Stimulated activated naive CD8-positive, alpha-beta T cell treated with anti-CD3 and anti-CD28 coated beads, Interleukin-15, Interleukin-2, amounts not matched to agents 100 U/mL and 50 U/mL, for 24 hours (primary cell): ENCODE measurements at places on chromosomes 12 and 14.

GRCh38 chr12:1884651-1885050 is 33.8 kb downstream of the CACNA2D4 start:
- DNase-seq = no peak

- no peak for DNase-seq
Observed at GRCh38 chr12:38912116-38912515, 6.7 kb upstream of the CPNE8 start.

DNA sequence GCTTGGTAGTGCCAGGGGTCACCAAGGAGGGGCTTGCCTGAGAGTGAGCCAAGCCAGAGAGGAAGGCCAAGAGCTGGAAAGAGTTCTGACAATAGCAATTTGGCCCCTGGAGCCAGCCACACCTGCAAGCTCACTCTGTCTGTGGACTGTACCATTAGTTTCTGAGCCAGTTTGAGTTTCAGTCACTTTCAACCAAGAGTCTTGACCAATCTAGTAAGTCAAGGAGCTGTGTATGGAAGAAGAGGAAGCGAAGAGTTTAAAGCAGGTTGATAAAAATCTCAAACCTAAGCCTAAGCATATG is 38.5 kb downstream of the NT5DC3 start:
- no peak for DNase-seq

DNA sequence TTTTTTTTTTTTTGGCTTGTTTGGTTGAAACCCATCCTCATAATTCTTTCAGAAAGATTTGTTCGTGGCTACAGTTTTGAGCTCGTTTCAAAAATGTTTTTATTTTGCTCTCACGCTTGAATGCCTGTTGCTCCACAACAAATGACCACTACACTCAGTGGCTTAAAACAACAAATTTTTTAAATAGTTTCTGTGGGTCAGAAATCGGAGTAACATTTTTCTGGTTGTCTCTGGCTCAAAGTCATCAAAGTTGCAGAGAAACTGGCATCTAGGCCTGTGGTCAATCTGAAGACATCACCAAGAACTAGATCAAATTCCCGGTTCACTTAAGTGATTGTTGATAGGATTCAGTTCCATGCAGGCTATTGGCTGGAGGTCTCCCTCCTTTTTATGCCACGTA is 560.0 kb downstream of the SNAPC1 start:
- no peak for DNase-seq

- no peak for DNase-seq
Observed at GRCh38 chr14:82778601-82779000, 1244.9 kb upstream of the SEL1L start.

- no peak for DNase-seq
Observed at GRCh38 chr14:99817331-99817730, 24.1 kb downstream of the EML1 start.

GRCh38 chr12:15520083-15520482 is 197.8 kb downstream of the PTPRO start:
- no peak for DNase-seq

GRCh38 chr12:4771960-4772566 is 51.9 kb downstream of the GALNT8 start:
- no peak for DNase-seq

DNA sequence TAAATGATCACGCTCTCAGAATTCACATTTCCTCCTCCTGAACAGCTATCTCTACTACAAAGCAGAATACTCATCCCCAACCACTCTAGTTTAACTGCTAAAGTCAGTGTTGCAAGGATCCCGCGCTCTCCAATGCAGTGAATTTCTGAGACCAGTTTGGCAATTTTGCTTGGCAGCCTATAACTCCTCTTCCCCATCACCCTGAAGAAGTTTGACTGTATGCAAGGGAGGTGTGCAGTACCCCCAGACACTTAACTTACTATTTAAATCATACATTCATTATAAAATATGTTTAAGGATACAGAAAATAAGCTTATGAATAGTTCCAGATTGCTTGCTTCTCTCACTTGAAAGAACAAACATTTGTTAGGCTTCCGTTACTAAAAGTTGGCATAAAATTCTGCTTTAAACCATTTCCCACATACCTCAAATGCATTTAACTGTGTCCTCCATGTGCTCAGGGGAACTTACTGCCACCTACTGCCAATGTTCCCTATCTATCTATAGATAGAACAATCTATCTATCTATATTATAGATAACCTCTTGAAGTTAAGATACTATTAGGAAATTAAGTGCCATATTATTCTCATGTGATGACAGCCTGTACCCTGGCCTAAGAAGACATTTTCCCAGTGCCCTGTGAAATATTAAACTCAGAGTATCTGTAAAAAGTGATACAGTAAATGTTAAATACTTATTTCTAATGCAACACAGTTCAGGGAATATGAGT is 2.4 kb downstream of the LGR5 start:
- DNase-seq = no peak

- no peak for DNase-seq
Observed at GRCh38 chr12:121620333-121620891, 5.9 kb upstream of the ORAI1 start.

DNA sequence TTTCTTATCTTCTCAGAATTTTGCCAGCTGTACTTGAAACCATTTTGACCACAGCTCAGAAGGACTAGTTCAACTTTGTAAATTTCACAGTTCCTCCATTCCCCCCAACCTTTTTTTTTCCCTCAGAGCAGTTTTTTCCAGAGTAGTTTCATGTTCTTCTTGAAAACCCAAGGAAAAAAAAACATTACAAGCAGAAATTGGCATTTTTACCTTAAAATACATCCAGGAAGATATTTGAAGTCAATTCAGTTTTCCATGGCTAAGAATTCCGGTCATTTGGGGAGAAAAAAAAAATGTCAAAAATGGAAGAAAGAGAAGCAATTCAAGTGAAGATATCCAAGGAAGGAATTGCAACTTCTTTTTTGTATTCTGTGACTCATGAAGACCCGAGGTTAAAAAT is 39.5 kb downstream of the SYNE2 start:
- DNase-seq = no peak

GRCh38 chr12:72723732-72724131 is 451.6 kb downstream of the TRHDE start:
- no peak for DNase-seq

GRCh38 chr12:1807087-1807860 is 13.1 kb upstream of the LRTM2 start:
- DNase-seq = no peak

GRCh38 chr14:35261774-35262173 is 30.4 kb upstream of the PSMA6 start:
- no peak for DNase-seq

GRCh38 chr12:24121911-24122310 is 172.4 kb upstream of the SOX5 start:
- no peak for DNase-seq

- no peak for DNase-seq
Observed at GRCh38 chr14:62143245-62143644, 381.0 kb downstream of the SNAPC1 start.

- no peak for DNase-seq
Observed at GRCh38 chr12:79775355-79776027, 84.7 kb upstream of the PAWR start.

- DNase-seq = no peak
Observed at GRCh38 chr14:93029417-93029816, 86.3 kb downstream of the ITPK1 start.
